ENCODE measurements at places on chromosomes 1 and 21.

- DNase-seq: no peak
These were observed 42.0 kb upstream of the LDLRAP1 start for GRCh38 chr1:25501235-25502058.

DNA sequence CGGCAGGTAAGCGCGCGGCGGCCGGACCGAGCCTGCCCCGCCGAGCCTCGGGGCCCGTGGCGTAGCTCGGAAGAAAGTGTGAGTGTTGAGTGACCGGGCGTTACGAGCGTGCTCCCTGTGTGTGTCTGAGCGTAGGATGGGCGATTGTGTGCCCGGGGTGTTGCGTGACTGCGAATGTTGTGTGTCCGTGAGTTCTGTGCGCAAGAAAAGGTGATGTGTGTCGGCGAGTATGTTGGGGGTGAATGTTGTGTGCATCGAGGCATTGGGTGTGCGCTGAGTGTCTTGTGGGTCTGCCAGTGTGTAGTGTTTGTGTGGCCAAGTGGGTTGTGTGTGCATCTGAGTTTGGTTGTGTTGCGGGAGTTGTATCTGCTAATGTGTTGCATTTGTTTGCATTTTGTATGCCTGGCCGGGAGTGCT is 398 bp downstream of the PTPRU start:
- DNase-seq: no peak

DNA sequence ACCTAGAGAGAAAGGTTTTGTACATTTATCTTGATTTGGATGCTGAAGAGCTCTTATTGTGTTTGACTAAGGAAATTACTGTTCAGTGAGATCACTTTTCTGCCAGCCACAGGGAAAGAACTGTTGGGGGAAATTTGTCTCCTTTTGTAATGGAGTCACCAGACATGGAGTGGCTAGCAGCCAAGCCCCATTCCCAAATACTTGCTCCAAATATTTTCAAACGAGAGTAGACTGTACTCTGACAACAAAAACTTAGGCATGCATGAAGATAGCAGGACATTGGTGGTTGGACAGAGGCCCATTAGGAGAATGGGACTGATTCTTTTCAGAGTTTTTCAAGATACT is 21.1 kb downstream of the IPO9 start:
- no peak for DNase-seq

DNA sequence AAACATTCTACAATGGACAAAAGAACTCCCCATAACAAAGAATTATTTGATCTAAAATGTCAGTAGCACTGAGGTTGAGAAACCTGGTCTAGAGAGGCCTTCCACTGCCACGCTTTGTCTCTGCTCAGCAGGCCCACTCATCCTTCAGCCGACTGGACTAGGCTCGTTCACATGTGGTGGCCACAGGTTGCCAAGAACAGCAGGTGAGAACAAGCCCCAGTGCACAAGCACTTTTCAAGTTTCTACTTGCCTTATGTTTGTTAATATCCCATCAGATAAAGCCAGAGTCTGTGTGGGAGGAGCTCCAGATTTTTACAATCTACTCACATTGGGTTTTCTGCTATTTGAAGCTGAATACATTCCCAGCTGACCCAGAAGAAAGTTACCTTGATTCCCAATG is 9.1 kb upstream of the EFHD2 start:
- no peak for DNase-seq

- no peak for DNase-seq
These were observed 46.2 kb downstream of the CDC7 start for GRCh38 chr1:91546876-91547275.

- no peak for DNase-seq
These were observed 16.2 kb downstream of the CFAP126 start for GRCh38 chr1:161351482-161351881.

All from SK-N-DZ (cell line).